ENCODE measurements at places on chromosomes 2 and 18. TPM values are rescaled to one million over a fixed set of nuclear protein-coding genes. Genes with fewer than 3 reads are reported as not detected.

HOXD1 gene
- total RNA-seq: not detected

DSG4 gene
- not detected for total RNA-seq

RESP18 gene
- not detected for total RNA-seq

MROH2A gene
- not detected for total RNA-seq

ZCCHC2 gene
- total RNA-seq: 2.5 TPM
